ENCODE measurements at places on chromosomes 16 and 17. TPM values are rescaled to one million over a fixed set of nuclear protein-coding genes. Genes with fewer than 3 reads are reported as not detected.

The CLDN6 gene
- 2.0 TPM for total RNA-seq

The ITGAL gene
- not detected for total RNA-seq

The CTRB1 gene
- not detected for total RNA-seq

The TERB1 gene
- 0.27 TPM for total RNA-seq

The FZD2 gene
- 6.2 TPM for total RNA-seq

The WFIKKN2 gene
- total RNA-seq, result not detected

The LDHD gene
- total RNA-seq, result 0.10 TPM

The TPSG1 gene
- total RNA-seq, result 1.1 TPM

The PRDM7 gene
- total RNA-seq, result not detected

The KRT17 gene
- total RNA-seq, result 81.4 TPM

The GNGT2 gene
- 0.87 TPM for total RNA-seq

The PRSS27 gene
- 0.02 TPM for total RNA-seq

The EVI2A gene
- 7.7 TPM for total RNA-seq

The CD300C gene
- 0.45 TPM for total RNA-seq

The ERI2 gene
- total RNA-seq, result 21.9 TPM

The NPIPA5 gene
- total RNA-seq, result 2.1 TPM

The SHISA6 gene
- total RNA-seq, result not detected

The ACE gene
- total RNA-seq, result not detected

The MRPL27 gene
- total RNA-seq, result 179 TPM
